ENCODE measurements at places on chromosomes 6 and 20. TPM values are rescaled to one million over a fixed set of nuclear protein-coding genes. Genes with fewer than 3 reads are reported as not detected.

The SLC22A7 gene
- total RNA-seq, result not detected

DNA sequence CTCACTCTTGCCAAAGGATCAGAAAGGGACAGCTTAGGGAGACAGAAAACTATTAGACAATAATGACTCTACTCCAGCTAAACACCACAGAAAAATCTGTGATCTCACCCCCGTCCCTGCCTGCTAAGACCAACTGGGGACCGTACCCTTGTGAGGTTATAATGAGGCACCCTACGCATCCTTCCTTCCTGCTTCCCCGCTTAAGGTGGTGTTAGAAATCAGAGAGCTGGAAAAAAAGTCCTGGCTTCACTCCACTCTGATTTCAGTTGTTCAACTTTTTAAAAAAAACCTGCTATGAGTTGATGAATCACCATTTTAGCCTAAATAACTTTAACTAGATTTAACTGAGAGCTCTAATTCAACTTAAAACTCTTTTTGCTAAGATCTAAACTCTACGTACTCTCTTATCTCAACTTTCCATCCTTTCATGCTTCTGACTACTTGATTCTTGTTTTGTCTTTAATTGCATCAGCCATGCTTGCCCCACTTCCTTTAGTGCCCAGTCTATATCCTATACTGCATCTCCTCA lies 35.8 kb upstream of the TMEM14A start:
- peak; percentile 42 for DNase-seq

GRCh38 chr6:15352220-15352619 lies 106.4 kb downstream of the JARID2 start:
- peak; percentile 32 for DNase-seq

DNA sequence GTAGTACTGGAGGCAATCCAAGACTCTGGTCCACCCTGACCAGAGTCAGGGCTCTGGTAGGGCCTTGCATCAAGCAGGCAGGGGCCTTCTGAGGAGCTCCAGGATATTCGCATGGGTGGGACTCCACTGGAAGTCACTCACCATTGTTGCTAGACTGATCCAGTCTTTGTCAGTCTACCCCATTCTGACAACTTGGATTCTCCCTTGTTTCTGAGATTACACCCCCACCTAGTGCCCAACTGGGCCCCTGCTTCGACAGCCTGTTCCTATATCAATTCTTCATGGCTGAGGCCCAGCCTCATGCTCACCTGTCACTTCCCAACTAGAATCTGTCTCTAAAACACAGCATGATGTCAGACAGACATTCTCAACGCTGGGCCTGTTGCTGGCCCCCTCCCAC lies 5.2 kb downstream of the SLC35D3 start:
- no peak for DNase-seq

Measured in GM23248 (cell line).